ENCODE measurements at places on chromosomes 5 and 9.

DNA sequence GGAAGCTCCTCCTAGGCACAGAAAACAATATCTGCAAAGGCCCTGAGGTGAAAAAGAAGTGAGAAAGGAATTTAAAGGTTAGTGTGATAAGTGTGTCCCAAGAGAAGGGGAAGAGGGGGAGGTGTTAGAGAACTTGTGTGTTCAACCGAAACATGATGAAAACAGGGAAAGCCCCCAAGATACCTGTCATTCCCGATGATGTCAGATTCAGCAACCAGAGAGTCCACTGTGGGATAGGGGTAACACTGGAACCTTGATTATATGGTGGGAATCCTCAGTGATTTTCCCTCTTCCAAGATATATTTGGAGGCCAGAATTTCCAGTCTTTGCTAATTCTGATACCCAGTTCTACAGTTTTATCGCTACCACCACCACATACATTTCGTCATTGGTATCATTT, 15.5 kb upstream of the BNC2 start:
- no peak for DNase-seq

GRCh38 chr5:61704289-61704688, 372.2 kb downstream of the ZSWIM6 start:
- no peak for DNase-seq

DNA sequence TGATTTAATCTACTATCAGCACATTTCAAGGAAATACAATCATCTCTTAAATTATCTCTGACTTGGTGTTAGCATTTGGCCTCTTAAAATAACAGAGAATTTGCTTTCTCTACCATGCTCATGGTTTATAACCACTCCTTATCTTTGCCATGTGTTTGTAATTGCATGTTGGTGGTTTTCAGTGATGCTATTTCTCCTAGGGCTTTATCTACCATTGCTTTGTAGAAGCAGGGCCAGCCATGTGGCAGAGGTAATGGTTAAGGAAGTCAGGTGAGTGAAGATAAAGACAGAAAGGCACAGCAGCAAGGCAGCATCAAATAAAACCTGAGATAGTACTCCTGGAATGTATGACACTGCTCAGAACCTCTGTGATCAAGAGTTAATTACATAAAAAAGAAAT, 206.2 kb downstream of the FER start:
- DNase-seq = no peak

DNA sequence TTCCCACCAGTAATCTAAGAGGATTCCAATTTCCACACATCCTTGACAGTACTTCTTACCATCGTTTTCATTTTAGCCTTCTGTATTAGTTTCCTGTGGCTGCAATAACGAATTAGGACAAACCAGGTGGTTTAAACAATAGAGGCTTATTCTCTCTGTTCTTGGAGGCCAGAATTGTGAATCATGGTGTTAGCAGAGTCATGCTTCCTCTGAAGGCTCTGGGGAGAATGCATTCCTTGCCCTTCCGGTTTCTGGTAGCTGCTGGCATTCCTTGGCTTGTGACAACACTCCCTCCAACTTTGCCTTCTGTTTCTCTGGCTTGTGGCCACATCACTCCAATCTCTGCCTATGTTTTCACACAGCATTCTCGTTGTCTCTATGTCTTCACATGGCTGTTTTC, 23.5 kb downstream of the RIGI start:
- DNase-seq = no peak

DNA sequence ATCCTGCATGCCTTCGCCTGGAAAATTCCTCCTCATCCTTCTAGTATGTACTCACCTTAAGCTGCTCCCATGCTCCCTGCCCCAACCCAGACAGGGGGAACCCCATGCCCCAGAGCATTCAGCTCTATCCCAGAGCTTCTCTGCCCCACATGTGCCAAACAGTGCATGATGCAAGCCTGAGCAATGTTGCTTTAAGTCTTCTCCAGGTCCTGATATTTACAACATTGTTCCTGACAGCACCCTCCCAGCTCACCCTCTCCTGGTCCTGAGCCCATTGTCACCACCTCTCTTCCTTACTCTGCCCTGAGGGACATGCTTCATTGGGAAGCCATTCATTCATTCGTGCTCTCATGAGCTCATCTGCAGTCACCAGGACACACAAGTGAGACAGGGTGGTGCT, 23.4 kb upstream of the BARX1 start:
- no peak for DNase-seq

DNA sequence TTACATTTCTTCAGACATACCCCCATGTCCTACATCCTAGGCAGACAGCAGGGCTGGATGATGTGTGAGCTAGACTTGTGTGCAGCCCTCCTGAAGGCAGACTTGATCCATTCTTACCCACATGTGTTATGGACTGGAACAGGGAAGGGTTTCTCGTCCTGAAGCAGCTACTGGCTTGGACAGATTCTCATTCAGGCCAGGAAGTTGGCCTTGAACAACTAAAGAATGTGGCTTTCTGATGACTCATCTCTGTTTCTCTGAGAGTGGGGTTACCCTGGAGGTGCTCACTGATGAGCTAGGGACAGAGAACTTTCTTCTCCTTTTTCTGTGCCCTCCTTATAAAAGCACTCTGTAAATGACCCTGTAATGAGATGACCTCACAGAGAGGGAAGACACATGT, 246.5 kb downstream of the PCSK5 start:
- no peak for DNase-seq

- no peak for DNase-seq
Observed at GRCh38 chr9:3124001-3124400, 280.1 kb upstream of the PUM3 start.

DNA sequence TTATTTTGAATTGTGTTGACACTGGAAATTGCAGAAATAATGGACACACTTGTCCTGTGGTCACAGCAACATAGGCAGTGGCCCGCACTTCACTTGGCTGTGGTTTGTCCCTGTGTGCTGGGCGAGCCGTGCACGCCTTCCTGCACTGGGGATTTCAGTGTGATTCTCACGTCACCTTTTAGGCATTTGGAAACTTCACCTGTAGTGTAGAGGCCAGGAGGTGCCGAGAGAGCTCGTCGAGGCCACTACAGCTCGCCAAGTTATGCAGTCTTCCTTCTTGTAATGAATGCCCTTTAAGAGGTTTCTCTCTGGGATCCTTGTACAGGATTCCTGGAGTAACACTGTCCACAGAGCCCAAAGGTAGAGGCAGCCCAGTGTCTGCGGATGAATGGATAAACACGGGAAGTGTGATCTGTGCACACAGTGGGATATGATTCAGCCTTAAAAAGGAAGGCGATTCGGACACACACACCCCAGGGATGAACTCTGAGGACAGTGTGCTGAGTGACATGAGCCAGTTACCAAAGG, 14.7 kb downstream of the TRAF2 start:
- no peak for DNase-seq

DNA sequence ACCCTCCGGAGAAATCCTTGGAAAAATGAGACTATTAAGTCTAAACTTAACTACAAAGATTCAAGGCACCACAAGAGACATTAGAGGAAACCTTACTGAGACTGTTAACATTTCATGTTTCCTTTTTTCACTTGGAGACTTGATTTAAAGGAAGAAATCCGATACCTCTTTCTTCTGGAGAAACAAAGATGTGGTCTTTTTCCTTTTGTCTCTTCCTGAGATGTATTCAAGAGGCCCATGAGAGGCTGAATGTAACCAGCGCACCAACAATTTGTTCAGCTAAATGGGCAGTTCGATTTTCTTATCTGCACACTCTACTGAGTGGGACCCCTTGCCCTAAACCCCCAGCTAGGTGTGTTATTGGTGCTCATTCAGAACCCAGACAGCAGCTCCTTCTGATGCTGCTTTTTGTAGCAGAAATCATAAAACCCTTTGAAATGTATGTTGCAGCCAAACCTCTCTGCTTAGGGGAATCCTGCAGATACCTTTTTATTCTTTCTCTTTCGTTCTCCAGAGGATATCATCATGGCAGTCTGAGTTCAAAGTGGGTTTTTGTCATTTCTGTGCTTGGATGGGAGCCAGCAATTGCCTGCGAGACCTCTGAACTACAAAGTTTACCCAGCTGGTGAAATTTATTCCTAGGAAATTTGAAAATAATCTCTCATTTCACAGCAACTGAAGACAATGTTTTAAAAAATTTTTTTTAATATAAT, 41.9 kb upstream of the ACTBL2 start:
- no peak for DNase-seq

DNA sequence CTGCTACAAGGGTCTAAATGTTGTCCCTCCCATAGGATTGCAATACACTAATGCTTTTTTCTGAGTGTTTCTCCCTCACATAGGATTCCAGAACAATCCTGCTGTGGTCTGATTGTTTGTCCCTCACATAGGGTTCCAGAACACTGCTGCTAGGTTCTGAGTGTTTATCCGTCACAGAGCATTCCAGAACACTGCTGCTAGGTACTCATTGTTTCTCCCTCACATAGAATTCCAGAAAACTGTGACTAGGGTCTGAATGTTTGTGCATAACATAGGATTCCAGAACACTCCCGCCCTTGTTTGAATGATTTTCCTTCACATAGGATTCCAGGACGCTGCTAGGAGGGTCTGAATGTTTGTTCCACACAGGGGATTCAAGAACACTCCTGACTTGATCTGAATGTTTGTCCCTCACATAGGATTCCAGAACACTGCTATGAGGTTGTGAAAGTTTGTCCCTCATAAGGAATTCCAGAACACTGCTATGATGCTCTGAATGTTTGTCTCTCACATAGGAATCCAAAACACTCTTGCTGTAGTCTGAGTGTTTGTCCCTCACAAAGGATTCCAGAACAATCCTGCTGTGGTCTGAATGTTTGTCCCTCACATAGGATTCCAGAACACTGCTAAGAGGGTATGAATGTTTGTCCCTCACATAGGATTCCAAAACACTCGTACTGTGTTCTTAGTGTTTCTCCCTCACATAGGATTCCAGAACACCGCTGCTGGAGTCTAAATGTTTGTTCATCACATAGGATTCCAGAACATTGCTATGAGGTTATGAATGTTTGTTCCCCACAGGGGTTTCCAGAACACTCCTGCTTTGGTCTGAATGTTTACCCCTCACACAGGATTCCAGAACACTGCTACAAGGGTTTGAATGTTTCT, 213.5 kb downstream of the FOXD4L6 start:
- no peak for DNase-seq

DNA sequence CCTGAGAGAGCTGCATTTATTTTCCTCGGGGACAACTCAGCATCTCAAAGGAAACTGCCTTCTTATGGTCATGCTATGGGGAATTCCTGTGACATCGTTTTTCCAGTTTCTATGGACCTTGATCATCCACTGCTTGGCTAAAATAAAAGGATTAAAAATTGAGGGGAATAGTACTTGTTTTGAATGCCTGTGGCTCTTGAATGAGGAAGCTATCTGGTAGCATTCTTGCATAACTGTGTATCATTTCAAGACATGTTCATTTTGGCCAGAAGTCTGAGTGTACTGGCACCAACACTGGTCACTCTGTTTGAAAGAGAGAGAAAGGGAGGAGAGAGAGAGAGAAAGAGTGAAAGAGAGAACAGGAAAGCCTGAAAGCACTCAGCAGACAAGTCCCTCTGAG, 116.7 kb downstream of the DOCK2 start:
- no peak for DNase-seq

- DNase-seq = no peak
Observed at GRCh38 chr5:14700478-14701436, 36.2 kb downstream of the OTULIN start.

DNA sequence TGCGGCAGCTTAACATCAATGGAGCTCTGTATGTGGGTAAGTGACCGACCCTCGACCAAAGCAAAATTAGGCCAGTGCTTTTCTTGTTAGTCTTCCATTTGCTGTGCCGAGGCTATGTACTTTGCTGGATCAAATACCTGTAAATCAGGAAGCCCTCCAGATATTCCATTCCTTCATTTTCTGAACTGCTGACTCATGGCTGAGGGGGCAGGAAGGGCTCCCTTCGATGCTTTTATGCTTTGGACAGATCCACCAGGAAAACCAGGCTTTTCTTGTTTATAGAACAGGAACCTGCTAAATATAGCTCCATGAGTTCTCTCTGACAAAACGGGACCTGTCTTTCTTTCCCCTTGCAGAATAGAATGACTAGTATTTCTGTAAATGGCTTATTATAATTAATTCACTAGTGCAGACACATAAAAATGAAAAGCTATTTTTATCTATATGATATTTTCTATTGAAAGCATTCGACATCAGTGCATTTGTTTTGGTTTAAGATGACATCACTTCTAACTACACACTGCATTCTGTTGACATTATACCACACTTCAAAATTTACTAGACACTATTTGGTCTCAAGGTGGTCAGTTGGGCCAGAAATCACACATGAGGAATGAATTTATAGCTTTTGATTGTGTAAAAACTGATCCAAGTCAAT, 93.3 kb downstream of the LIFR start:
- DNase-seq = no peak

GRCh38 chr5:57327561-57328367, 153.9 kb downstream of the GPBP1 start:
- no peak for DNase-seq

GRCh38 chr5:32173267-32174010, 680 bp downstream of the GOLPH3 start:
- peak; percentile 39 for DNase-seq

DNA sequence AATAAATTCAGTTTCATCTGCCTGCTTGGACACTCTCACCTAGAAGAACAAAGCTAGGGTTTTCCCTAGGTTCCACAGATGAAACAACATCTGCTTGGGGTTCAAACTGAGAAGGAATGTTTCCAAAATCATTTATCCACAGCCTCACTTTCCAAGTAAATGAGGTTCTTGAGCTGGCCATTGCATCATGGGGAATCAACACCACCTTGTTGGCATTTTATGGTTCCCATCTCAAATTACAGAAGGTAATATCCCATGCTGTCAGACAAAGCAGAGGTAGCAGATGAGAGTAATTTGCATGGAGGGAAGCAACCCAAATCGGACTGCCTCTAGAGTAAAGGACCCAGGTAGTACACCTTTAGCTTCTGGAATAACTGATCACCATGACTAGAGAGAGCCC, 10.5 kb upstream of the NR4A3 start:
- DNase-seq = no peak

DNA sequence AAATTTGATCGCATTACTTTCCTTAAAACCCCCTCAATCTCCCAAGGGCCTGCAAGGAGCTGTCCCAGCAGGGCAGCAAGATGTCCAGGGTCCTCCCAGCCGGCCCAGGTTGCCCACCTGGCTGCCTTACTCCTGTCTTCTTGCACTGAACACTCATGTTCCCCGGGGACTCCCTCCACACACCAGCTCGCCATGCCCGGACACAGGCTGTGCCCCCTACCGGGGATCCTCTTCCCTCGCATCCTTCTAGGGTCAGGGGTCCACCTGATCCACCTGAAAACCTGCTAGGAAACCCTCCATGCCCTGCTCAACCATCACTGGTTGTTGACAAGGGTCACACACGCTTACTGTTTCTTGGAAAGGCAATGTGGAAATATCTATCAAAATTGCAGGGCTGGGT, 172.0 kb upstream of the MSX2 start:
- DNase-seq = no peak

- DNase-seq = no peak
Observed at GRCh38 chr9:89873801-89874200, 269.0 kb downstream of the GADD45G start.

DNA sequence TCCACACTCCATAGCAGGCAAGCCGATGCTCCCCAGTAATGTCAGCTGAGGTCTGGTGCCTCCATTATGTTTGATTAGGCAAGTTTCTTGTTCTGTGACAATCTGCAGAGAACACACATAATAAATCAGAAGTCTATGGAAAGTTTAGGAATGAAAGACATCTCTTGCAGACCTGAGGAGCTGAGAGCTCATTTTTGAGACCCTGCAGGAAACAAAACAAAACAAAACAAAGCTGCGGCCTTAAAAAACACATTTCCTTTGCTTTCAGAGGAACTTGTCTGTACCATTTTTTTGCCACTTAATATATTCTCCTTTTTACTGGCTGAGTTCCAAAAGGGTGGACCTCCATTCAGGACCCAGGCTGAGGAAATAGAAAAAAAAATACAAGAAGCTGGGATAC, 481.2 kb upstream of the DMAC1 start:
- DNase-seq = no peak

GRCh38 chr5:147803926-147804325, 21.4 kb upstream of the JAKMIP2 start:
- no peak for DNase-seq
